ENCODE measurements at places on chromosomes 4 and X. TPM values are rescaled to one million over a fixed set of nuclear protein-coding genes. Genes with fewer than 3 reads are reported as not detected.

The EIF4E gene
- total RNA-seq: 83.7 TPM

The CLDN22 gene
- total RNA-seq: not detected

The HHIP gene
- not detected for total RNA-seq

The FGG gene
- not detected for total RNA-seq

Data from activated CD4-positive, alpha-beta T cell treated with anti-CD3 and anti-CD28 coated beads, Interleukin-2, amount 10 ng/mL, durations not matched to agents 7 days and 5 days (primary cell).